Activated CD8-positive, alpha-beta T cell treated with anti-CD3 and anti-CD28 coated beads for 36 hours (primary cell): ENCODE measurements at places on chromosomes 11 and 22. TPM values are rescaled to one million over a fixed set of nuclear protein-coding genes. Genes with fewer than 3 reads are reported as not detected.
A peak's percentile ranks its signal among the peaks of the same experiment; 100 is the strongest.

- no peak for DNase-seq
Observed at GRCh38 chr11:8828580-8829361, 82.2 kb upstream of the AKIP1 start.

GRCh38 chr11:27540051-27540450 lies 33.5 kb upstream of the LIN7C start:
- DNase-seq = no peak

GRCh38 chr11:73269459-73270015 lies 2.6 kb upstream of the P2RY6 start:
- DNase-seq = no peak

PGA3 gene
- total RNA-seq = not detected

- peak; percentile 93 for DNase-seq
Observed at GRCh38 chr11:65588199-65589054, 7.2 kb downstream of the KCNK7 start.

KRTAP5-9 gene
- not detected for total RNA-seq

DNA sequence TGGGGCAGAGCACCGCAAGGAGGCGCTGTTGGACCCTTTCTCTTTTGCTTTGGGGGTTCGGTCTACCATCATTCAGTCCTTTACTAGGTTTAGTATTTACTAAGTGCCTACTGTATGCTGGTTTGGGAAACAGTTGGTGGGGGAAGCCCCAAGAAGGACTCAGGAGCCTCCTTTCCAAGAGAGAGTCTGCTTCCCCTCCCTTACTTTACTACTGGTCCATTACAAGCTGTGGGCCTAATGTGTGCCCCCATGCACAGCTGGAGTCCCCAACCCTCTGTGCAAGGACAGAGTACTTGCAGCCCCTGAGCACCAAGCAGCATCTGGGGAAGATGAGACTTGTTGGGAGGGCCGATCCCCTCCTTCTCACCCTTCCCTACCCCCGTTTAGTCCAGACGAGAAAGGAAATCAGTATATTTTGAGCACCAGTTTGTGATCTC lies 876 bp upstream of the UBE2L6 start:
- peak; percentile 95 for DNase-seq

GRCh38 chr22:20729194-20729593 lies 44.7 kb upstream of the SERPIND1 start:
- DNase-seq = no peak

RAG1 gene
- total RNA-seq = 0.36 TPM

- DNase-seq = no peak
Observed at GRCh38 chr22:35229865-35230264, 27.4 kb upstream of the HMGXB4 start.

INPP5J gene
- 0.09 TPM for total RNA-seq
